Fibroblast of skin of abdomen (primary cell): ENCODE measurements at places on chromosomes 6 and 20.

- DNase-seq: peak; percentile 95
Measured at GRCh38 chr20:51562332-51563173, 20.0 kb upstream of the NFATC2 start.

DNA sequence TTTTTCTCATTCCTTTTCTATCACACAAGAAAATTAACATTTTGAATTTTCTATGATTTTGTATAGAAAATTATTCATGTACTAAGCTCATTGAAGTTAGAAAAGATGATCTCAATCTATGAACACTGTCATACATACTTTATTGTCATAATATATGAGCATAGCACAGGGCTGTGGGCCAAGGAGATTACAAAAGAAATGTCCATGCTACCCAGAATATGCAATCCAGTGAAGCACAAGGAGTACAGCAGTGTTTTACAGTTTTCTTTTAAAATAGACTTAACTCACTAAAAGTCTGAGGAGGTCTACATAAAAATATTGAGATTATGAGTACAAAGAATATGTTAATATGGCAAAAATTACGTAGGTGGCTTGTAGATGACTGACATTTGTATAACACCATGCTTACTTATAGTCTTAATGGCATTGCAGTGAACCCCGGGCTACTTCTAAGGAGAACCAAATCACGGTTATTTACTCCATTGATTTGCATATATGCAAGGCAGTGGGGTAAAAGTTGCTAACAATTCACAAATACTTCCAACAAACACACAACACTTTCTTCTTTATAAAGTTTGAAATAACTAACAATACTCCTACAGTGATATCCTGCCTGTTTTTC, 257.1 kb downstream of the BCKDHB start:
- DNase-seq: peak; percentile 75

GRCh38 chr6:63739094-63739687, 103.6 kb downstream of the PHF3 start:
- no peak for DNase-seq

GRCh38 chr6:20564777-20565176, 30.5 kb downstream of the CDKAL1 start:
- DNase-seq: peak; percentile 2

DNA sequence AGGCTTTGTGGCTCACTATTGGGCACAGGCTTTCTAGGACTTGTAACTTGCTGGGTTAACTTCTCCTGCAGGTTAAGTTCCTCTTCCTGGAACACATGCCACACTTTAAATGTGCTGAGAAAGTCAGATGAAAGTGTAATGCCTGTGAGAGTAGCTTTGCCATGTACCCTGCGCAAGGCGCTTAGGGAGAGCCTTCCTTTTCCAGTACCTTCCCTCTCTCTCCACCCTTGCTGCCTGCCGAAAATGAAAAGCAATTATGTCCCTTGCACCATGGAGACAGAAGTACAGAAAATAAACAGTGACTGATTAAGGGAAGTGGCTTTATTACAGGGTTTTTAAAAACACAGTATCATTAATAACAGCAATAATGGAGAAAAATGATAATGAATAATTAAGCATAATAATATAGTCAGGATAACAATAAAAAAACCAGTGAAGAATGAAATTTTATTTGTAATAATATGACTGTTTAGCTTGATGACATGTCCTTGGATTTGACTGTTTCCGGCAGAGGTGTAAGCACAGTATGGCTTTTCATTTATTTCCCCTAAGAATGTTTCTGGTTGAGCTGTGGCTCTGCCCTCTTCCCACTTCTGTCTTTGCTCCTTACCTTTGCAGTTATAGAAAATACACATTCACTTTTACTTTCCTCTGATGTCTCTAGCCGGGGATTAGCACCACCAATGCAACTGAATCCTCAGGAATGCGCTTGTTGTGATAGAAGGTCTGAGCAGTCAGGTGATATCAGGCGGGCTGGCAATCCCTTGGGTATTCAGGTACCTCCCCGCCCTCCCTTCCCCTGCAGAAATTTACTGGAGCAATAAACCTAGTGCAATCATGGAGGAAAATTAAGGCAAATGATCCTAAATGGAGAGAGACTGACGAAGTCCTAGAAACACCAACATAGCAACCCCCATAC, 472.3 kb upstream of the CITED2 start:
- no peak for DNase-seq

DNA sequence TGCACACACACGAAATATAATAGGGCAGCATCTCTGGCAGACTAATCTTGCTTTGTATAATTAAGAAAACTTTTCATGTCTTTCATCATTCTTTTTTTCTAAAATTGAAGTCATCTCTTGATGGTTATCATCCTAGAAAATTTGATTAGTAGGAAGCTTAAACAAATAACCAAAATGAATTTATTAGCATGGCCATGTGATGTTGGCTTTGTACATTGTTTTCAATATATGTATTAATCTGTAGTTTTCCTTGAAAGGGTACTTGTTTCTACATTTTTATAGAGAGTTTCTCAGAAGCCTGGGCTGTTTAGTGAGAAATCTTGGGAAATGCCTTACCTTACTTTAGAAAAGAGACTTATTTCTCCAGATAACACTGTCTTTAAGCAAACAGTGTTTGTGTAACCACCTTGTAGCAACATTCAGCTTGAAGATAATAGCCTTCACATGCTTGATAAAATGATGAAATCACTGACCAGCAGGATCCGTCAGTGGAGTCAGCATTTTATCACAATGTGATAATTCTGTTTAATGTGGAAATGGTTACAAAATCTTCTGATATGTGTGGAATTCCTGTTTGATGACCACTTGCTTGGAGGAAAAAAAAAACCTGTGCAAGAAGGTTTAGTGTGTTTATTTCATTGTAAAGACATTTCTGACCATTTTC, 147.8 kb downstream of the MACROD2 start:
- DNase-seq: peak; percentile 65

DNA sequence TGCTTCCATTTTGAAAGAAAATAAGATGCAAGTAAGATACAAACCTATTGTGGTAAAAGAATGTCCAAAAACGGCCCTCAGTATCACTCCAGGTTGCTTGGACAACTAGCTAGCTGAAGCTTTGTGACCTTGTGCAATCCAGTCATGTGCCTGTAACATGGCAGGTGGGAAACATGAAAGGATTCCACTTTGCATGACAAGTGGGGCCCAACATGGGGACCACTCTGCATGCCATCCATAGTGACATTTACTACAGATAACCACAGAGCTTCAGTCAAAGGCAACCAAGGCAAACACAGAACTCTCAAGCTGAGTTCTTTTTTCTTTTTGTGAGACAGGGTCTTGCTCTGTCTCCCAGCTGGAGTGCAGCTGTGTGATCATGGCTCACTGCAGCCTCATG, 15.8 kb upstream of the FBXO9 start:
- no peak for DNase-seq

- peak; percentile 61 for DNase-seq
Measured at GRCh38 chr20:3115190-3116107, 30.9 kb upstream of the AVP start.

- DNase-seq: no peak
Measured at GRCh38 chr6:123276546-123276980, 280.5 kb downstream of the CLVS2 start.

- peak; percentile 79 for DNase-seq
Measured at GRCh38 chr6:80523010-80523409, 416.5 kb downstream of the BCKDHB start.

GRCh38 chr6:71649915-71650314, 236.4 kb upstream of the RIMS1 start:
- DNase-seq: no peak

- no peak for DNase-seq
Measured at GRCh38 chr20:45312241-45312640, 4.1 kb upstream of the MATN4 start.

DNA sequence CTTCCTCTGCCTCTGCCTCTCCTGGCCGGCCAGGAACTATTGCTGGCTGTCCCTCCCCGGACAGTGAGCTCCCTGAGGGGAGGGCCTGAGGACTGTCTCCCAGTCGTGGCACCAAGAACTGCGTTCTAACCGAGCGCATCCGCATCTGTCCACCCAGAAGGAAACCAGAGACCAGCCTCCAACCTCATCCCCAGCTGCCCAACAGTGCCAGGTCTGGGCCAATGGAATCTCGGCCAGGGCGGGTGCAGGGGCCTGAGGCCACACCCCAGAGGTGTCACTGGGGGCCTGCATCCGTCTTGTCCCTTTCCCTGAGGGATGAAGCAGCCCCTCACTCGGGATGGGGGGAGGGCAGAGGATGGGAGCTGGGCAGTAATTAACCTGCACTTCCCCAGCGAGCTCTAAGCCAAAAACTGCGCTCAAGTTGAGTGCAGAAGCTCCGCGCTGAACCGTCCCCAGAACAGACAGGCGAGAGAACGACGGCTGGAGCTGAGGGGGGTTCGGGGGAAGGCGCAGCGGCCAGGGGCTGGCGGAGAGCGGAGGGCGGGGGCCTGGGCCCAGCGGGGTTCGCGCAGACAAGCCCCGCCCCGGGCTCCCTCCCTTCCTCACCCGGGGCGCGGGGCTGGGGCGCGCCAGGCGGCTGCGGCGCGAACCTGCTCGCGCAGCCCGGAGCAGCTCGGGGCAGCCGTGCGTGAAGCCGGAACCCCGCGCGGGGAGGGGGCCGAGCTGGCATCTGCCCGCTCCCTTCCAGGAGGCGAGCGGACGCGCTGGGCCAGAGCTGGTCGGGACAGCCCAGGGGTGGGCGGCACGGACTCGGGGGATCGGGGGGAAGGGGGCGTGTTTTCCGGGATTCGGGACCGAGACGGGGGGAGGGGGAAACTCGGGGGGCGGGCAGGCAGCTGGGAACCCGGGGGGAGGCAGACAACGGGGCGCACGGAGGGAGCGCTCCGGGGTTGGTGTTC, 1.4 kb downstream of the TFEB start:
- DNase-seq: peak; percentile 72

DNA sequence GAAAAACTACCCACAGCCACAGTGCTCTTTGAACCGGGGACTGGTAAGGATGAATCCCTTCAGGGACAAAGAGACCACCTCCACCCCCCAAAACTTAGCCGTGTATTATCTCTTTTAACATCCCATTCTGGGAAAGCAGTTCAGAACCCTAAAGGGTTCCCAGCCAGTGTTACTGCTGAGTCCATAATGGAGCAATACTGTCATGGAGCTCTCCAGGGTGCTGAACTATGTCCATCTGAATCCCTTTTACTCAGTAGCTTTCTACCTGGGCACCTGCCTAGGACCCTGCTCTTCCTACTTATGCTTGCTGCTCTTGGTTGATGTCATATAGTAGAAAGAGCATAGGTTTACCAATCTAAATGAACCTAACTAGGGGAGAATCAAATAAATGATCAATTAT, 22.3 kb upstream of the SAYSD1 start:
- peak; percentile 29 for DNase-seq

DNA sequence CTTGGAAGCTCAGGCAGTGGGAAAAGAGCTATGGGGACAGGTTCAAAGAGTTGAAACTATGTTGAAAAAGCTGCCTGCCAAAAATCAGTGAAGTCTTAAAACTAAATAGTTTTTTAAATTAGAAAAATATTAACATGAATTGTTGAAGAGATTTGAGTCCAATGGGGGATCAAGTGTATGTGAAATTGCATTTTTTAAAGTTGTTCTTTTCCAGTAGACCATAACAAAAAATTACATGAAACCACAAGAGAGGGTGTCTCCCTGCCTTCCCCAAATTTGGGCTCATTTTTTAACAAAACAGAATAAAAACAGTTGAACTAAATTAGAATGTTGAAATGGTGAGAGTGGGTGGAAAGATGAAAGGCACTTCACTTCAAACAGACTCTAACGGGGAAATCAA, 31.5 kb upstream of the COL10A1 start:
- DNase-seq: no peak

GRCh38 chr20:7770578-7770977, 169.7 kb downstream of the HAO1 start:
- DNase-seq: no peak

DNA sequence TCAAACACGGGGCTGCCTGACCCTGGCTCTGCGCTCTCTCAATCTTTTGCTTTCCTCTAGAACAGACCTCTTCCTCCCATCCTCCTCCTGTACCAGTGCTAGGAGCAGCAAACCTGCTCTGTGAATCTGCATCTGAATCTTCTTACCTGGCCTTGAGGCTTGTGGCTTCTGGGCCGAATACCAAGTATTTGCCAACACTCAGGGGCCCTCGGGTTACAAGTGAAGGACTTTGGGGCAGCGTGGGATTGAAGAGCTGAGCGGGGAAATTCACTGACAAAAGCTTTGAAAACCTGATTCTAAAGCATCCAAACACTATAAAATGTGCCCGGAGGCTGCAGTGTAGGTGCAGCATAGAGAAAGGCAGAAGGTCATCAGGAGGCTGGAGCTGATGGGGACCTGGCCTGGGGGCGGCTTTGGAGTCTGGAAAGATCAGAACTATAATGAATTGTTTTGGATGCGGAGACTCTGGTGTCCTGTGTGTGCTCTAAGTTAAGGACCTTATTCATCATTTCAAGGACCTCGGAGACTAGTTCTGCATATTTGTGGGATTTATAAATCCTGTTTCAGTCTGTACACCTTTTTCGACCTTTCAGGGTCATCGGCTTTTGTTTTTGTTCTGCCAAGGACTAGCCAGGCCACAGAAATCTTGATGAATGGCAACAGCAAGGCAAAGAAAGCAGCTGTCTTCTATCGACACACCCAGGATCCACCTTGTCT, 16.4 kb upstream of the IGF2R start:
- DNase-seq: no peak

- no peak for DNase-seq
Measured at GRCh38 chr6:157758516-157759023, 64.5 kb upstream of the SNX9 start.

DNA sequence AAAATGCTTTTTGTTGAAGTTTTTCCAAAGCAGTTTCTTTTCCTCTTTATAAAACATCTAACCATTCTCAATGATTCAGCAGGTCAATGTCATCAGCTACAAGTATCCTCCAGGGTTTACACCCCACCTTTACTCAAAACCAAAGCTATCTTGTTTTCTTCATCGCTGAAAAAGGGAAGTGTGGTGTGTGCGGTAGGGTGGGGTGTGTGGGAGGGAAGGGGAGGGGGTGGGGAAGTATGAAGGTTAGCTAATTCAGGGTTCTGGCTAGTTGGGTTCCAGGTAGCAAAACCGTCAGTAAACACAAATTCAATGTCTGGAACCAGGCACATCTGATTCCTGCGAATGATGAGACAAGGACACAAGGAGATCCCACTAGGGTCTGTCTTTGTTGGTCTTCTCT, 189.6 kb downstream of the GJA10 start:
- no peak for DNase-seq

DNA sequence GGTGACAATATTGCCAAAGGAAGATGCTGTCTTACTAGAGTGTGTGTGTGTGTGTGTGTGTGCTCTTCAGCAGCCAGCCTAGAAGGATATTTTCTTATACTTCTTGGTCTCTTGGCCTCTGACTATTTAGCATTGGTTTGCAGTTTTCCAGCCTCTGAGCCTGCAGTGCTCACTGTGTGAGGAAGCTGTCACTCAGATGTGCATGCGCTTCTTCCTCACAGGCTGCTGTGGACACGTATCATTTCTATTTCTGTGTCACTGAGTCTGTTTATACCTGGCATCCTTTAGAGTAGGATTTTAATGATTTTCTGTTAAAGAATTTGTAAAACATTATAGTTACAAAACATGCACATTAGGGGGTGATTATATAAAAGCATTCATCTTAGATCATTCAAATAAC, 83.3 kb downstream of the ALDH8A1 start:
- DNase-seq: no peak
